ENCODE measurements at places on chromosomes 11 and 22.

DNA sequence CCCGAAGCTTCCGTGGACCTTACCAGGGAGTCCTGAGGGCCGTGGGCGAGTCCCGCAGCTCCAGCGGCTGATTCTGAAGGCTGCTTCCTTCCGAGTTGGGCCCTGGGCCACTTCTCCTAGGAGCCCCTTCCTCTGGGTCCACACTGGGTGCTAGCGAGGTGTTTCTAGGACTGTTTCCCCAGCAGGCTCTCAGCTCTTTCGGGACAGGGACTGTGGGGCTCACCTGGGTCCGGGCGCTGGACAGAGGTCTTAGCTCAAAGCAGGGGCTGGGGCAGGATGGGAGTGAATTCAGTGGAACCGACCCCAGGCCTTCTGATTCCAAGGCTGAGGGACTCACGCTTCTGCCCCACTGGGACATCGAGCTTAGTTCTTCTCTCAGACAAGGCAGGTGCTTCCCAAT, 29.3 kb upstream of the CSNK1E start:
- no peak for DNase-seq

DNA sequence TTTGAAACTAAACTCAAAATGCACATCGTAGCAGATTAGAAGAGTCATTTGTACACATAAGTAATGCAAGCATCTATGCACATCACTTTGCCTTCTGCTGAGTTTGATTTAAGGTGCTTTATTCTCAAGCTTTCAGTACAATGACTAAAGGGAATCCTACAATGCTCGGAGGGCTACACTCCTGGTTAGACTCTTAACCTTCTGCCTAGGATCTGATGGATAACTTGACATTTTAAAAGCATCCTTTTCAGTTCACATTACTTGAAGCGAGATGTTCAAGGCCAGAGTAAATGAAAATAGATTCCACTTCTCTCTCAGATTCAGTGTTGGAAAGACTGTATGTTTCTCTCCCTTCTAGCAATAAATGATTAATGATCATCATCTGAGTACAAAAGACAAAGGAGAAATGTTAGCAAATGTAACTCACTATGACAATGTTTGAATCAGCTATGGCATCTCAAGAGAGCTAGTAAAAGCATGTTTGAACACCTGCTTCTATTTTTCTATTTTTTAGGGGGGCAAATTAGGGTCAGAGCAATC, 259.2 kb upstream of the ANO3 start:
- no peak for DNase-seq

- no peak for DNase-seq
Observed at GRCh38 chr11:128190312-128190711, 397.0 kb downstream of the ETS1 start.

GRCh38 chr11:106288822-106289387, 211.4 kb downstream of the AASDHPPT start:
- DNase-seq, result no peak

GRCh38 chr11:87529486-87529885, 491.8 kb downstream of the TMEM135 start:
- no peak for DNase-seq

- DNase-seq, result no peak
Observed at GRCh38 chr22:35322126-35322525, 22.4 kb downstream of the TOM1 start.

GRCh38 chr11:109422870-109423465, 978 bp downstream of the C11orf87 start:
- no peak for DNase-seq

GRCh38 chr11:45815747-45816146, 10.8 kb downstream of the SLC35C1 start:
- DNase-seq, result no peak

DNA sequence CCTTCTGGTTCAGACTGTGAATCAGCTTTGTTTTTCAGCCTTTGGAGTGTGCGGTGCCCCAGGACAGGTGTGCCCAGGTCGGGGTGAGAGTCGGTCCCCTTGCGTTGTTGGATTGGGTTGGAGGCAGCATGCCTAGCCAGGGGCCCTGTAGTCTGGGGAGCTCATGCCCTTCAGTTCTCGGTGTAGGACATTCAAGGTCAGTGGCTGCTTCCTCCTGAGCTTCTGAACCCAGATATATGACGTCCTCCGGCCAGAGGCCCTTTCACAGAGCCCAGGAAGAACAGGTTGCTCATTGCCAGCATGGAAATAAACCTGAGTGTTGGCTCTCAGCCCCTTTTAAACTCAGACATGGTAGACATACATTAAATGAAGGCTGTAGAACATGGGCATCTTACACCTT, 2.7 kb downstream of the CSRP3 start:
- no peak for DNase-seq

DNA sequence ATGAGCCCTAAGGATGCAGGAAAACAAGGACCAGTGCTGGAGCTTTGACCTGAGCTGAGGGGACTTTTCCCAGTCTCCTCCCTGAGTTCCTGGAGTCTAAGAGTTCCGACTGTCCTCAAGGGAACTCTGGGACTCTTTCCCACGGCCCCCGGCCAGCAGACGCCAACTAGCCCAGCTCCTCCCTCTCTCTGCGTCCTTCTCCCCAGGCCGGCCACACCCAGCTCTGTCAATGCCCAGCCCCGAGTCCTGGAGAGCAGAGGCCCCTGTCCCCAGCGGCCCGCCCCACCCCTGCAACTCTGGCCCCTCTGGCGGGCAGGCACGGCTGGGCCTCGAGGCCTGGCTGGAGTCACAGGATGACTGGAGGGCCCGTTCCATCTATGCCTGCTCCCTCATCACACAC, 29.8 kb downstream of the NECTIN1 start:
- no peak for DNase-seq

- DNase-seq, result no peak
Observed at GRCh38 chr11:19599681-19600080, 113.0 kb upstream of the NAV2 start.

DNA sequence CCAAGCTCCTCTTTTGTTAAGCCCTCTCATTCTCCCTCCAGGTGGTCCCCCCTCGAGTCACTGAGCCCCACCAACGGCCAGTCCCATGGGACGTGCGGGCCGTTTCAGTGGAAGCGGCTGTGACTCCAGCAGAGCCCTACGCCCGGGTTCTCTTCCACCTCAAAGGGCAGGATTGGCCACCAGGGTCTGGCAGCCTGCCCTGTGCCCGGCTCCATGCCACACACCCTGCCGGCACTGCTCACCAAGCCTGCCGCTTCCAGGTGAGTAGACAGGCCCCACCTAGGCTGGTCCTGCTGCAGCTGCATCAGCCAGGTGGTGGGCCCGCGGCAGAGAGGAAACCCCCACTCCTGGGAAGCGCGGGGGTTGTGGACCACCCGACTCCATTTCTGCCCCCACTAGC, 3.3 kb downstream of the TMEM132A start:
- DNase-seq, result no peak

Measured in activated CD4-positive, alpha-beta T cell treated with anti-CD3 and anti-CD28 coated beads, Interleukin-2, Interleukin-4, amounts not matched to agents 100 ng/mL and 50 ng/mL, durations not matched to agents 16 hours and 8 hours (primary cell).